ENCODE measurements at places on chromosomes 4 and X.

GRCh38 chr4:52982255-52982945 is 120.3 kb downstream of the RASL11B start:
- no peak for DNase-seq

DNA sequence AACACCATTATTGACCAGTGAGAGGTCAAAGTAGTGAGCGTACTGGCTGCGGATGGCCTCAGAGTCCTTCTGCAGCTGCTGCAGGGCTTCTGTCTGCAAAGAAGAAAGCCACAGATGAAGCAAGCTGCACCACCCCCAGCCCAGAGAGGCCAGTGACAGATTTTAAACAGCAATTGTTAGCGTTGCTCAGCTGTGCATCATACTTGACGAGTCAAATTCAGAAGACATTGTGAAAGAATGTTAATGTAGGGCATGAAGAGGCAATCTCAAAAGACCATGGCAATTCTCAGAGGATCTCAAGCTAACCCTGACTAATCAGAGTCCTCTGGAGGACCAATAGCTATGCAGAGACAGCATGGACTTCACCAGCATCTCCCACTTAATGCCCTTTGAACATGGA is 16.6 kb downstream of the DKC1 start:
- no peak for DNase-seq

DNA sequence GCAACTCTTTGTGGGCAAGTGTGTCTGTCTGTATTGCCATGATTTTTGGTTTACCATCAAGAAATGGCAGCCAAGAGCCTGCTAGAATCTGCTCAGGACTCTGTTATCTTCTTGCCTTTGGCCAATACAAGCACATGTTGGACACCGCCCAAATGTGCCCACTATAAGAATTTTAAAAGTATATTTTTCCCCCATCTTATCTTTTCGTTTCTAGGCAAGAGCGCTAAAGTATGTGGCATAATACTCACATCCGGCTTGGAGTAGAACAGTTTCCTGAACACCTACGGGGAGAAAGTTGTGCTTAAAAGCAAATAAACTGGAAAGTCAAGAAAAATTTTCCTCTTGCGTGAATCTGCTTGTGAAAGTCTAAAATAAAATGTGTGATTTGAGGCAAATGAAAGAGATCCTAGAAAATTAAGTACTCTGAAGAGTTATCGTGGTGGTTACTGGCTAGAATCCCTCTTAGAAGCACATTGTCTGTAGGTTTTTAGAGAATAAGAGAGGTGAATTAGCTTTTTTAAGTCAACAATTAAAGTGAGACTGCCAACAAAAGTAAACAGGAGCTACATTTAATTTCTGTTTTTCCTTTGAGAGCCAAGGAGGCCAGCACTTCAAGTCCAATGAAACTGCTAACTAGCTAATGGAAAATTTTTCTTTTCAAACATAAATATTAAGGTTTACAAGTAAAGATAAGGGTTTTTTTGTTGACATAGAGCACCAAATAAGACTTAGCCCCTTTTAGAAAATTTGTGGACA is 220.2 kb downstream of the SOWAHB start:
- no peak for DNase-seq

DNA sequence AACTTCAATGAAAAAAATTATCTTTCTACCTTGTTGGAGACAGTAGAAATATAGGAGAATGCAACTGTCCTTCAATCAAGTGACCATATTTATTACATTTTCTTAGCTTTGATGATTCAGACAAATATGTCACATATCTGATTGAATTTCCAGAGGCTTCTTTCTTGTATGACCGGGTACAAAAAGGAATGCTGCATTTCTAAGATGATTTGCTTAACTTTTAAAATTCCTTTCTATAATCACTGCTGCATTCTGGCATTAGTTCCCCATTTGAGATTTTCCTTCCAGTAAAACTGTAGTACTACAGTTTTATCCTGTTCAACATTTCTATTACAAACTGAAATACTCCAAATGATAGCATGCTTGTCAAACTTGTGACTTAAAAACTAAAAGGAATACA is 5.2 kb downstream of the MFSD8 start:
- DNase-seq = no peak

GRCh38 chr4:80201252-80202151 is 4.2 kb downstream of the PRDM8 start:
- DNase-seq = no peak

DNA sequence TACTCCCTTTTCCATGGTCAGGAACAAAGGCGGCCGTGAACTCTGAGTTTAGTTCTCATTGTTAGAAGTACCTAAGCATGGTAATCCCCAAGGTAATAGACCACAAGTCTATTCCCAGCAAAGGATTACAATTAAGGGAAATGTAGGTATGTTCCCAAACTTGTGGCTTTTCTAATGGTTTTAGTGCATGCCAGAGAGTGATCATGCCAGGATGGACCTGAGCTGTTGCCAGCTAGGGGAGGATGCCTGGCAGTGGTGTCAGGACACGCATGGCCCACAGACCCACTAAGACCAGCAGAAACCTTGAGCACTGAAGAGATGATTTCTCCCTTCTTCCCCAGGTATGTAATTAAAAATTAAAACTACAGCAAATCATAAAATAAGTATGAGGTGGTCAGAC is 60.8 kb downstream of the COQ2 start:
- no peak for DNase-seq

GRCh38 chrX:47573341-47574075 is 8.7 kb upstream of the TIMP1 start:
- DNase-seq = no peak

DNA sequence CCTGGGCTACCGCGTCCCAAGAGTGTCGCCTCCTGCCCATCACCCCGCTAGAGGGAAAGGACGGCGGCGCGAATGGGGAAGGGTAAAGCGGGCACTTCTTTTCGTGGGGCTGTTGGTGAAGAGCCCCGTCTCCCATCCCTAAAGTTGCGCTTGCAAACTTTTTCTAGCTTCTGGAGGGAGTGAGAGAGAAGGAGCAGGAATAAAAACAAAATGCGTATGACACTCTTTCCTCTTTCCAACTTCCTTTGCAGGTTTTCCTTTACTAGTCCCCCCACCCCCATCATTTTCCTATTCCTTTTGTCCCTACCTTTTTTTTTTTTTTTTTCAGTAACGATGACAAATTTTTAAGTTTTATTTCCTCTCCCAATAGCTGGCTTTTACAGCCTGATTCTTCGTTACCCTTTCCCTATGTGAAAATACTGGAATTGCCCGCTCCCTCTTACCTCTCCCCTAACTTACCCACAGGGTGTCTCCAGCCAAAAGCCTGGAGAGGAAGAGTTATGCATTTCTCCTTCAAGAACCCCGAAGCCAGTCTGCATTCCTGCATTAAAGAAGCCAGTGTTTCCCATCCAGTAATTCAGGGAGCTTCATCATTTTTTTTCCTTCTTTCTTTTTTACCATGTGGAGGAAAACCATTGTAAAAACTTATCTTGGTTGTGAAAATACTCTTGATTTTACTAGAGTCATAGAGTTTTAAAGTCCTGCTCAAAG is 613 bp upstream of the ARSJ start:
- no peak for DNase-seq

DNA sequence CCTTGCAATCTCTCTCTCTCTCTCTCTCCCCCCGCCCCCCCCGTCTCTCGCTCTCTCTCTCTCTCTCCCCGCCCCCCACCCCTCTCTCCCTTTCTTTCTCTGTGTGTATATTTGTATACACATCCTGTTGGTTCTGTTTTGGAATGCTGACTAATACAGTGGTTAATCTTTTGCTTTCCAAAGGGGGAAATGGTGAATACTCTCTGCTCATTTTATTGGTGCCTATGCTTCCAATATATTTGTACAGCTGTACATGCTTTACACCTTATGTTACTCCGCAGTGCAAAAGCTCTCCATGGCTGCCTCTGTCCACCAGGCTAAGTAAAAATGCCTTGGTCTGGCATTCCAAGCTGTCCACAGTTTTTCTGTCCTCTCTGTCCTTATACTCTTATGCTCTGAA is 158.8 kb downstream of the RBMX2 start:
- no peak for DNase-seq
